ENCODE measurements at places on chromosomes 4 and X.

- DNase-seq = no peak
Measured at GRCh38 chr4:113141901-113142346, 92.5 kb downstream of the ANK2 start.

GRCh38 chr4:120773641-120774040, 148.9 kb downstream of the PRDM5 start:
- DNase-seq = no peak

DNA sequence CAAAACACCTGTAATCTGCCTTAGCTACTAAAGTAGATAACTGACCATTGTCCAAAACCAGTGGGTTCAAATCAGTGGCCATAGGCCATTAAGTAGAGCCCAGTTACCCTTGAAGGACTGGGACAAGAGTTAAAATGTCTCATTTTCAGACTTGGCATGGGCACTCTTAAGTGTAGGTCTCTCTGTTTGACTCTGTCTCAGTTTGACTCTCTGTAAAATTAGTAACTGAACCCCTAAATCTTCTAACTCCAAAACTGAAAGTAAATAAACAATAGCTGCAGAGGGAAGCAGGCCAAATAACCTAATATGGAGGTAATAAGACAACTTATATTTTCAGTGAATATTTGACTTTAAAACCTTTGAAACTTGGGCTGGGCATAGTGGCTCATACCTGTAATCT, 89.1 kb downstream of the SLC16A2 start:
- no peak for DNase-seq

DNA sequence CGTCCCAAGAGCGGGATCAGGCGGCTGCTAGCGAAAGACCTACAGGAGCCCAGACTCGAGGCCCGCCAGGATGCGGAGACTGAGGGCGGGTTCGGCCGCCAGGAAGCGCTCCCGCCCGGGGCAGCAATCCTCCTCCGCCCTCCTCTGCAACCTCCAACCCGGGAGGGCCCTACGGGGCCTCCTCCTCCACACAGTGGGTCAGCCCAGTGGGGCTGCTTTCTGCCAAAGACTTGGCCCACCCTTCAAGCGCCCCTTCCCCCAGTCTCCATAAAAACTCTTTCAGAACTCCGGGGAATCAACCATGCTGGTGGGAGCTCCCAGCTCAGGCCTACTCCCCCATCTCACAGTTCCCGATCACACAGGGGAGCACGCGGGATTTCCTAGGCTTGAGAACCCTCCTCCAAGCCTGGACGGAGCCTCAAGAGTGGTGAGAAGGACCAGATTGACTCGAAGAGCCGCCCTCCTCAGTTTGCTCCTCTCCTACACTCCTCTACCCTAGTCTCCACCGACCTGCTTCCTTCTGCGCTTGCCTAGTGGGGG, 77.5 kb downstream of the RLIM start:
- no peak for DNase-seq

DNA sequence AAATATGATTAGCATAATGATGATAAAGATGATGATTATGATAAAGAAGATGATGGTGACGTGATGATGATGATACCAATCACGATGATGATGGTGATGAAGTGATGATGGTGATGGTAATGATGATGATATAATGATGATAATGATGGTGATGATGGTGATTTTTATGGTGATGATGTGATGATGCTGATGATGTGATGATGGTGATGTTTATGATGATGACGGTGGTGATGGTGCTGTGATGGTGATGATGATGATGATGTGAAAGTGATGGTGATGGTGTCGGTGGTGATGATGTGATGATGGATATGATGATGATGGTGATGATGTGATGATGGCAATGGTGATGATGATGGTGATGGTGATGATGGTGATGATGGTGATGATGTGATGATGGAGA, 130.8 kb upstream of the PSAPL1 start:
- no peak for DNase-seq

GRCh38 chr4:176864238-176864637, 71.5 kb upstream of the VEGFC start:
- no peak for DNase-seq

- DNase-seq = no peak
Measured at GRCh38 chr4:141046255-141046654, 87.0 kb downstream of the RNF150 start.

DNA sequence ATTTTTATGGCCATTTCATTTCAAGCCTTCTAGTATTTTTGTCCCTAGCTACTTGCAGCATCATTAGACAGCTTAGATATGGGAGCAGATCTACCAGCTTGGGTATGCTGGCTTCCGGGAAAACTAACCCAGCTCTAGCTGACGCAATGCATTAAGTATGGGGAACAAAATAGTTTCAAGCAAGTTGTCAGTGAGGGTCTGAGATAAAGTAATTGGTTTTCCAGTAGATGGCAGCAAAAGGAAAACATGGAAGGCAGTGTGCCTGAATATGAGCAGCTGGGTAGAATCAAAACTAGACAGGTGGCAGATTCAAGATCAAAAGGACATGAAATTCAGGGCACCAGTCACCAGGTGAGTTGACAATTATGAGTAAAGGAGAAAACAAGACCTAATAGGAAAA, 340.9 kb upstream of the CTSO start:
- no peak for DNase-seq

DNA sequence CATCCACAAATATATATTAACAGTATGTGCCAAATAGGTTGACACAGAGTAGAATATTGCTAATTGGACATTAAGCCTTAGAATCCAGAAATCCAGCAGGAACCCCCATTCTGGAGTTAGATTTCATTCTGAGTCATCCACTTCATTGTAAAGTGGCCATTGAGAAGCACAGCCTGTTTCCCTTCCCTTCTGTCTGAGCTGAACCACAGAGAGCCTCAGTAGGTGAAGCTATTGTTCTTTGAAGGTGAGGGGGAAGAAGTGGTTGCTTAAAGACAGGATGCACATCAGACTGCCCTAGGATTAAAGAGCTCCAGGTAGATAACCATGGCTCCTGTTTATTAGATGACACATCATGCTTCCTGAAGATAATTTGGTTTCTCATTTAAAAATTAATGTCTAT, 30.6 kb upstream of the MCF2 start:
- DNase-seq = no peak

GRCh38 chr4:10534820-10535219, 77.6 kb upstream of the ZNF518B start:
- DNase-seq = no peak

GRCh38 chrX:148556498-148556897, 56.1 kb downstream of the AFF2 start:
- no peak for DNase-seq

DNA sequence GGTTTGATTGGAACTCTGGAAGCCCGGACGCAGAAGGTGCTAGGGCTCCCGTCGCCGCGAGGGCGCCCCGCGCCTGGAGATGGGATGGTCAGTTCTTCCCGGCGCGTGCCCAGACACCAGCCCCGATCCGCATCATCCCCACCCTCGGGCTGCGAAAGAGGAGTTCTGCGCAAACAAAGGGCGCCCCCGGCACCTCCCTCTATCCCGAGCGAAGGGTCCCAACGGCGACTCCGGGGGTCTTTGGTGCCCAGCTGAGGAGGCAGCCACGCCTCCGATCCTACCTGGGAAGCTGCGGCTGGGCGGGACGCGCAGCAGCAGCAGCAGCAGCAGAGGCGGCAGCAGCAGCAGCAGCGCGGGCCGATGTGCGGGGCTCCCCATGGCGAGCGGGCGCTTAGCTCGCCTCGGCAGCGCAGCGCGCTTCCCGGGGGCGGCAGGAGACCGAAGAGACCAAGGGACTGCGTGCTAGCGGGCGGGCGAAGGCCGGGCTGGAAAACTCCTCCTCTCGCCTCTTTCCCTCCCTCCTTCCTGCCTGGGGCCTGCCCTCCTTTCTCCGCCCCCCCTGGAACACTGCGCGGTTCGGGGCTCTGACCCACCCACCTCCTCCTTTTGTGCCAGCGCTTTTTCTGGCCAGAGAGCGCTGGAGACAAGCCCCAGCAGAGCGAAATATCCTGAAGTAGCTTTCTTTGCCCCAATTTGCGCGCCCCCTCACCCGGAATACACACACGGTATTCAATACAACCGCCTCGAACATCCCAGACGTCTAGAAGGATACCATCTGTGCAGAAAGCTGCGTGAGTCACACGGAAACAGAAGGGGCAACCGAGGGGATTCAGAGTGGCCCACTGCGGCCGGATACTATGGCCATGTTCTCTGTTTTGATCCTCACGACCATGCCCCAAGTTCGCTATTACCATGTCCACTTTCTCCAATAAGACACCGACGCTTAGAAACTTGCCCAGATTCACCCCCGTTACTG, at the start of gene SRPX:
Gene SRPX, minus strand, starts transcription at position 457 of the 976 bp plus-strand sequence. Its CDS starts 79 bp downstream, at position 378.
- DNase-seq = no peak

DNA sequence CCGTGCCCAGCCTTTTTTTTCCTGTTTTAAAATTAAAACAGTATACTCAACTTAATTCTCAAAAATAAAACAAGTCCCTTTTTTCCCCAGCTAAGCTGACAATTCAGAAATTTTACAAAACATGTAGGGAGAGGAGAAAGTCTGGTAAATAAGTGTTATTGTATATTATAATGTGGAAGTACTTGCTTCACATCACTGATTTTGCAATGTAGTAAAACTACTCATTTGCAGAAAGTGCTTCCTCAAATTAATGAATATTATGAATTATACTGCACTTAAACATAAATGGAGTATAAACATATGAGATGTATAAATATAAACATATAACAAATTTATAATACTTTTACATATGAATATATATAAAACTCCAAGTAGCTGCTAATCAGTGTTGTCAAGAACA, 11.6 kb upstream of the H2AZ1 start:
- no peak for DNase-seq

DNA sequence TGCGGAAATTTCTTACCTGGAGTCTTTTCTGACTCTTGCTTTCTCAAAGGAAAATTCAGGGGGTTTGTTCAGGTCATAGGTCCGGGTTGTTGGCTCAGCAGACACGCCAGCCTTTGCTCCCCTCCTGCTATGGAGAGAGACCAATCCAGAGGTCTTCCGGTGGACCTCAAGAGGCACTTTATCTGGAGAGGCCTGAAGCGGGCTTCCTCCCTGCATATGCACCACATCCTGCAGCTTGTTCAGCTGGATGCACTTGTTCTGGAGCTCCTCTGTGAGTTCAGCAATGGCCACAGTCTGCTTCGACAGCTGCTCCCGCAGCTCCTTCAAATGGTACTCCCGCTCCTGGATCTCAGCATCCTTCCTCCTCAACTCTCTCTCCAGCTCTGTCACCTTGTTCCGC, 10.5 kb downstream of the PRKG2 start:
- DNase-seq = no peak

- DNase-seq = no peak
Measured at GRCh38 chr4:54093324-54094240, 6.4 kb upstream of the GSX2 start.

DNA sequence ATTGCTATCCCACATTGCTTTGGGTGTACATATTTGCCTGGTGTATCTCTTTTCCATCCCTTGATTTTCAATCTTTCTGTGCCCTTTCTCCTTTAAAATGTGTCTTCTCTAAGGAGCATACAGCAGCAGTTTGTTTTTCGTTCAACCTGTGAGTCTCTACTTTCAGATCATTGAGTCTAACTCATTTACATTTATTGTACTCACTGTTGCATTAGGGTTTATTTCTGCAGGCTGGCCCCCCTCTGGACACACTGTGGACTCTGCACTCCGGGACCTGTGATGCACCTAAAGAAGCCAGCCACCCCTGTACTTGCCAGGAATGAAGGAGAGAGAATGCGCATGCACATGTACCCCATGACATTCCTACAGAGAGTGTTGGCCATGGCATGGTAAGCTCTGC, 93.0 kb downstream of the FAM53A start:
- DNase-seq = no peak

DNA sequence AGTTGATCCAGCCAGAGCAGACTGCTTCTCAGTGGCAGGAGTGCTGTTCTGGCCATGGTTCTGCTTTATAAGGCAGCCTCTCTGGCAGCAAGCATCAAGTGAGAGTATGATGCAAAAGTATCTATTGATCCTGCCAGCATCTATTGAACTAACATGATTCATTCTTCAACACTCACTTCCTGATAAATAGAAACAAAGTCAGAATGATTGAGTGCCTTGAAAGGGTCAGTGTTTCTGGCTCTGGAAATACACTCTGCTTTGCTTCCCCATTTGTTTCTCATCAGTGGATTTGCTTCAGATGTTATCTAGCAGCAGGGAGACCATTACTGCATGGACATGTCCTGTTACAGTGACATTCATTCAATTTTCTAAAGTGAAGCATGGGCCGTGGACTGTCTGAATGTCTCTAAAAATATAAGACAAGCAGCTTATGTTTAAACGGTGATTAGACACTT, 66.2 kb upstream of the FRAS1 start:
- DNase-seq = no peak

GRCh38 chrX:56994375-56995270, 718 bp downstream of the SPIN3 start:
- DNase-seq = no peak

DNA sequence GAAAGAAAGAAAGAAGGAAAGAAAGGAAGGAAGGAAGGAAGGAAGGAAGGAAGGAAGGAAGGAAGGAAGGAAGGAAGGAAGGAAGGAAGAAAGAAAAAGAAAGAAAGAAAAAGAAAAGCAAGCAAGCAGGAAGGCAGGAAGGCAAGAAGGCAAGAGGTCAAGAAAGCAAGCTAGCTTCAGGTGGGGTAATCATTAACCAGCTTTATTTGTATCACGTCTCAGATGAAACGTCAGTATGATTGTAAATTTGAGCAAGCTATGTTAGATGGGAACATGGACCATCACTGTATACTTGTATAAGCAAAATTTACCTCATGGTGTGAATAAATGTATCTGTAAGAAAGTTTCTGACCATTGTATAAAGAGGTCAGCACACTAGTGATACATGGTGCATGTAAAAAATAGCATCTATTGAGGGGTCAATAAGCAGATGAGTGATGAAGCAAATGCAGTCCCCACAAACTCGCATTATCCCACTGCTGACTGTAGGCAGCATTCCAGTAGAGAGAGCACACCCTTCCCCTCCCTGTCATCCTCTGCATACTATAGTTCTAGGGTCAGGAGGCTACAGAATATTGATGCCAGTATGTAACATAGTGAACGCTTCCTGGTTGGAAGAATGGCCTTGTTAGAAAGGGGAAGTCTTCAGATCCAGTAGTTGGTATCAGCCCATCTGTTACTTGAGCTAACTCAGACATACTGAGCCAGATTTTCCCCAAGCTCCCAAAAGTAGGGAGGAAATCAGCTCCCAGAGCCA, 16.5 kb upstream of the KLHL34 start:
- DNase-seq = no peak

DNA sequence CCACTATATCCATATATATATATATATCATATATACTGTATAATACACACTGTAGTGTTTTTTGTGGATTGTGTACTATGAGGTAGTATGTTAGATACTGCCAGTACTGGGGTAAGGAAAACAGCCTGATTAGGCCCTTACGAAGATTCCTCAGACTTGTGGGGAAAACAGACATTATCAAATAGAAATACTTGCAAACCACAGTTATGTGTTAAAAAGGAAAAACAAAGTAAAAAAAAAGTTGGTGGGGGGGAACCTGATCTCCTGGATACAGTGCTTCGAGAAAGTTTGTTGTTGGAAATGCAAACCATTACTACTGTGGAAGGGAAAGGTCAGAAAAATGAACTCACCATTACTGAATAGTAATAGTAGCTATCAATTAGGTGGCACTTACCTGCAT, 53.0 kb downstream of the PKD2 start:
- no peak for DNase-seq

- no peak for DNase-seq
Measured at GRCh38 chr4:80989921-80990544, 40.5 kb upstream of the BMP3 start.
